CD8-positive, alpha-beta memory T cell (primary cell): ENCODE measurements at places on chromosomes 1 and 21. TPM values are rescaled to one million over a fixed set of nuclear protein-coding genes. Genes with fewer than 3 reads are reported as not detected.
A peak's percentile ranks its signal among the peaks of the same experiment; 100 is the strongest.

The RIPK4 gene
- not detected for polyA plus RNA-seq

The TGFB2 gene
- not detected for polyA plus RNA-seq

The SPATC1L gene
- polyA plus RNA-seq: 10.7 TPM

The EDN2 gene
- polyA plus RNA-seq: not detected

The LRRC38 gene
- polyA plus RNA-seq: not detected

DNA sequence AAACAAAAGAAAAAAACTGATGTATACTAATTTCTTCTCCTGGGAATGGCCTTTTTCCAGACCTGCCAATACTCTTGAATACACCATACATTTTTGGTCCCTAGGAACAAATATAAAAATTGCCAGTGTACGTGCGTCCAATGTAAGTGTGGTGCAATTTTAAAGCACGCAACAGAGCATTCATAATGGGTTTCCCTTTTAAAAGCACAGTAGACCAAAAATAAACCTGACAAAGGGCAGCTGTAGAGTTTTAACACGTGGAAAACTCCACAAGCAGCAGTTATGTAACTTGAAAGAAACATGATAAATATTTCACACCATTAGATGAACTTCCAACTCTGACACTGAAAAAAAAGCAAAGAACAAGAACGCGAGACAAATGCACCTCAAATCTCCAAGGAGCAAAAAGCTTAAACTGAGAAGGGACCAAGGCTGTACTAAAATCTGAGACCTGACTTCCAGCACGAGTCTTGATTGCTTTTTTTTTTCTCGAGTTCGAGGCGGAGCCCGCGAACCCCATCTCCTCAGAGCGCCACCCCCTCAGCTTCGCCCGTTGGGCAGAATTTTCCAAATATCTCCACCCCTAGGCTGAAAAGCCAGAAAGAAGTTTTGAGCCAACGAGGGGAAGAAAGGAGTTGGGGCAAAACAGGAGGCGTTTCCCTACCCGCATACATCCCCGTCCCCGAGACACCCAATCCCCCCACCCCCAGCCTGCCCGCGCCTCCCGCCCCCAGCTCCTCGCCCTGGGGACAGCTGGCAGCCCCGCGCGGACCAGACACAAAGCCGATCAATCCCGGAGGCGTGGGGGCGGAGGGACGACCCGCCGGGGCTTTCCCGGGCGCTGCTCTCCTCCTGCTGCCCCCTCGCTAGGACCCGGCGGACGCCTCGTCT is at the start of gene JAM2:
Gene JAM2, plus strand, starts transcription at position 599 of the 891 bp plus-strand sequence. CDS start 564 bp downstream, outside the sequence.
- H3K4me3 ChIP-seq: peak within 1 kb of the TSS; percentile 53
- H3K4me1 ChIP-seq: peaks cover 12% of the 10 kb centered on the region
- H3K36me3 ChIP-seq: no peaks in the 10 kb centered on the region
- DNase-seq: peak; percentile 29
- peaks cover 4% of the 10 kb centered on the region for H3K27me3 ChIP-seq
- no peak within 1 kb of the TSS for H3K27ac ChIP-seq

DNA sequence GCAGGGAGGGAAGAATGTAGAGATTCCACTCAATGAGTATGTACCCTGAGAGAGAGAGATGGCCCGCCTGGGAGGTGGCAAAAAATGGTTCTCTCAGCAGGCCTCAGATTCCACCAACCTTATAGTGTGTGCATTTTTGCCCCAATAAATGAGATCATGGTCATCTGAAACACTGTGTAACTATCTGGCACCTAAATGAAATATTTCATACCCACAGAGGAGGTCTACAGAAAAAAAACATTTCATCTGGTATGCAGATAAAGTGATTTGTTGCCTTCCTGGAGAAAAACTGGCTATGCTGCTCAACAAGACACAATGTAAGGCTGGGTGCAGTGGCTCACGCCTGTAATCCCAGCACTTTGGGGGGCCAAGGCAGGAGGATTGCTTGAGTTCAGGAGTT is 4.9 kb downstream of the TMCO2 start:
- no peak for DNase-seq
- no peaks in the 10 kb centered on the region for H3K27me3 ChIP-seq
- H3K4me3 ChIP-seq: no peak overlapping the region

DNA sequence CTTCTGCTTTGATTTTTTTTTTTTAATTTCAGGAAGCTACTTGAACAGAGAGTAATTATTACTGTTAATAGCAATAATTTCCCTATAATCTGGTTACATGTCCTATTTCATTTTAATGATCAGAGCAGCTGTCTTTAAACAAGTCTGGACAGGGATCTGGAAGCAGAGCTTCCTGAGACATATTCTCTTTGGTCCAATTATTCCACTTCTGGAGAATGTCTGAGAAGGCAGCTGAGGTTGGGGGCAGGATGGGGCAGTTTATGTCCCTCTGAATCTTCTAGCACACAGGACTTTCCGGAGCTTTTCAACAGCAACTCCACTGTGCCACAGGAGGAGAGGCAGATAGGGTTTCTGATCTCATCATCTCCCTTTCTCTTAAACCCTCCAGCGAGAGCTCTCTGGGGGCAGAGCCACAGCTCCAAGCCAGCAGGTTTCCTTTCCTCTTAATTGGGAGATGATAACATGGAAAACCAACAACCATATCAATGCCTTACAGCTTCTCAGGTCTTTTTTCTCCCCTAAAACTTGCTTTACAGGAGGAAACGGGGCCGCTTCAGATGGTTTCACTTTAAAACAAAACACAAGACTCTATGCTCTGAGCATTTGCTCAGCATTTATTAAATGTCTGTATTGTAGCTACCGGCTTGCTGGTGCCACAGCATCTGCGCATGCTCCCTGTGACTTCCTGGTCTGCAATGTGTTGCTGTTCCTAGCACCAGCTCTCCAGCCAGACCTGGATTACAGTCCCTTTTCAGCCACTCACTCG is 425.7 kb upstream of the USP24 start:
- no peaks in the 10 kb centered on the region for H3K36me3 ChIP-seq
- DNase-seq: no peak
- H3K4me3 ChIP-seq: peak overlapping the region; percentile 18
- no peaks in the 10 kb centered on the region for H3K27me3 ChIP-seq

DNA sequence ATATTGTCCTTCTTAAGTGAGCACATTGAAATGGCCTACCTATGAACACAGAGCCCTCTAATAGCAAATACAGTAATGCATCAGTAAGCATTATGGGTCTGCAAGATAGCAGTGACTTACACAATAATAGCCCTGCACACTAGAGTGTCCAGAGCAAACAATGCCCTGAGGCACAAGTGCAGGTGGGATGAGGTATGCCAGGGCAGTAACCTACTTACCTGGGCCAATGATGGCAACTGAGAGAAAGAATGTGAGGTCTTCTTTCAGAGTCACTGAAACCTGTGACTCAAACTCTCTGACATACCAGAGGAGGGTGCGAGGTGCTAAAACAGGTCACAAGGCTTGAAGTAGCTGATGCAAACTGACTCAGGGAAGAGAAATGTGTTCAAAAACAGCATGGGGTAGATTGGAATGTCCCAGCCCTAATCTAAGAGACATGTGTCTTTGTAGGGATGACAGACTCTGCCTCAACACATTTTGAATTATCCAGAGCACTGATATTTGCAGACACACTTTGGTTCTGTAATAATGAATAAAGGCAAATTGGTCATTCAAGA is 168.5 kb upstream of the RUNX1 start:
- H3K27me3 ChIP-seq: no peaks in the 10 kb centered on the region
- no peak overlapping the region for H3K4me3 ChIP-seq
- DNase-seq: no peak
- H3K4me1 ChIP-seq: peaks cover 10% of the 10 kb centered on the region

DNA sequence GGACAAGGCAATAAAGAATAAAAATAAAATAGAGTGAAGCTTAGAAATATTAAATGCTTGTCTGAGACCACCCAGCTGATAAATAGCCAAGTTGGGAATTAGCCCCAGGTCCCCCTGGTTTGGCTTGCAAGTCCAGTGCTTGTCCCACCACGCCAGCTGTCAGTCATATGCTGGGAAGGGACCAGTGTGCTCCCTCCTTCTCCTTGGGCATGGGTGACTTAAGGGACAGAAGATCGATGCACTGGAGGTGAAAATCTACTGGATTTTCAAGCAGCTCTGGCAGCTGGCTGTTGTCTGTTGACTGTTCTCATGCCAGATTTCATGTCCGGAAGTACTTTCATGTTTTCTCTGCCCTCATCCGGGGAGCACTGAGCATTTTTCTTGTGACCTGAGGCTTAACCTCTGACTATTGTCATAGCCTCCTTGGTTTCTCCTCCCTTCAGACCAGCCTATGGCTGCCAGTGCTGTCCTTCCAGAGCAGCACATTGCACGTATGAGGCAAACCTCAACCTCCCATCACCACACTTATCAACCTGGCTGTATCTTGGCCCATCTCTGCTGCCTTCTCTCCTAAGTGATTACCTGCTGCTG is 12.4 kb downstream of the LMOD1 start:
- H3K27me3 ChIP-seq: no peaks in the 10 kb centered on the region
- no peaks in the 10 kb centered on the region for H3K4me1 ChIP-seq
- DNase-seq: no peak
- H3K4me3 ChIP-seq: no peak overlapping the region

DNA sequence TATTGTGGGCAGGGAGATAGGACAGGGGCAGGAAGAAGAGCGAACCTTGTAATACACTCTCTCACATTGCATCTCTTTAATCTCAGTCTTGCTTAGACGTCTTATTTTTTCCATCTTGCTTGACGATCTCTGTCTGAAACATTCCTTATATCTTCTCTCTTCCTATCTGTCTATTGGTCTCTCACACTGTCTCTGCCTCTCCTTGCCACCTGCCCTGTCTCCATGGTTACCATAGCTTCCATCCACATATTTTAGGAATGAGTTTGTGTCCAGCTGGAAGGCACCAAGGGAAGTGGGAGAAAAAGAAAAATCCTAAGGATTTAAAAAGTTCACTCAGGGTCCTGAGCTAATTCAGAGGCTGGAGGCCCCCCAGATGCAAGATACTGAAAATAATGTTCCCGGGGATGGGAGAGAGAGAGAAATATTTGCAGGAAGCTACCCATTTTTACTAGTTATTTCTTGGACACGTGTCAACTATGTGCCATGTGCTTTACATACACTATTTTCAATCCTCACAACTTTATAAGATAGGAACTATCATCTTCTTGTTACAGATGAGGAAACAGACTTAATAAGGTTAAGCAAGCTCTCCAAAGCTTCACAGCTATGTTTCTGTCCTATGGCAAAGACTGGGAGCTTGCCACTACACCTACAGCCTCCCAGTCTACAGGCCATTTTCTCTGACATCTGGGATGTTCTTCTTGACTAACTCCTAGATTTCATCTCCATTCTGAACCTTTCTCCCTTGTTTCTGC is 933 bp downstream of the ANKRD34A start:
- DNase-seq: no peak
- H3K4me3 ChIP-seq: peak overlapping the region; percentile 88
- no peaks in the 10 kb centered on the region for H3K36me3 ChIP-seq
- H3K27ac ChIP-seq: peak overlapping the region; percentile 71

- no peak for DNase-seq
- H3K36me3 ChIP-seq: no peaks in the 10 kb centered on the region
- no peak overlapping the region for H3K4me3 ChIP-seq
- H3K4me1 ChIP-seq: no peaks in the 10 kb centered on the region
- no peaks in the 10 kb centered on the region for H3K27me3 ChIP-seq
These were observed 36.5 kb downstream of the NGF start for GRCh38 chr1:115301438-115302020.

GRCh38 chr1:245938046-245938435 is 569.0 kb downstream of the SMYD3 start:
- peaks cover 5% of the 10 kb centered on the region for H3K4me1 ChIP-seq
- H3K4me3 ChIP-seq: no peak overlapping the region
- DNase-seq: no peak
- no peaks in the 10 kb centered on the region for H3K27me3 ChIP-seq

DNA sequence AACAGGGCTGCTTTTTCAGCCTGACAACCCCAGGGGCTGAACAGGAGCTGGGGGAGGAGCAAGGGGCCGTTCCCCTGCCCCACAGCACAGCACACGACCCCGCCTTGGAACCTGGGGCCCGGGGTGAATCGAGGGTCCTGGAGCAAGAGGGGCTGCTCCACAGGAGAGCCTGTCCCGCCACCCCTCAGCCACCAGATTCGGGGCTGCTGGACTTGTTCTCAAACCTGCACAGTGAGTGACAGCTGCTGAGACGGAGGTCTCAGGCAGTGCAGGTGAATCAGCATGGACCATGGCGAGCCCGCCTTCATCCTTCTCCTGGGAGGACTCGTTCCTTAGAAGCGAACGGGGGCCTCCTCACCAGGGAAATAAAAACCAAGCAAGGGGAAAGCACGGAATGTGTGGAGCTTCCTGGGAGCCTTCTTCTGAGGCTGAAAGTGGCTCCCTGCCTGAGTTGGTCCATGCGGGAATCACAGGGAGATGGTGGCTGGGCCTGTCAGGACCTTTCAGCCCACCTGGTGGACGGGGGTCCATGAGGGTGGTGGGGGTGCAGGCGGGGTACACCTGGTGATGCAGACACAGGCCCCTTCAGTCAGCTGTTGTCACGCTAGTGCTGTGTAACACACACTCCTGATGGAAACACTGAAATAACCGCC is 125.4 kb downstream of the SIK1 start:
- no peak overlapping the region for H3K4me3 ChIP-seq
- no peaks in the 10 kb centered on the region for H3K27me3 ChIP-seq
- no peak overlapping the region for H3K27ac ChIP-seq
- no peaks in the 10 kb centered on the region for H3K4me1 ChIP-seq

- H3K27me3 ChIP-seq: no peaks in the 10 kb centered on the region
- no peaks in the 10 kb centered on the region for H3K36me3 ChIP-seq
- H3K4me3 ChIP-seq: no peak overlapping the region
- peaks cover 5% of the 10 kb centered on the region for H3K4me1 ChIP-seq
- no peak for DNase-seq
These were observed 55.9 kb downstream of the TIAM1 start for GRCh38 chr21:31288191-31288590.

DNA sequence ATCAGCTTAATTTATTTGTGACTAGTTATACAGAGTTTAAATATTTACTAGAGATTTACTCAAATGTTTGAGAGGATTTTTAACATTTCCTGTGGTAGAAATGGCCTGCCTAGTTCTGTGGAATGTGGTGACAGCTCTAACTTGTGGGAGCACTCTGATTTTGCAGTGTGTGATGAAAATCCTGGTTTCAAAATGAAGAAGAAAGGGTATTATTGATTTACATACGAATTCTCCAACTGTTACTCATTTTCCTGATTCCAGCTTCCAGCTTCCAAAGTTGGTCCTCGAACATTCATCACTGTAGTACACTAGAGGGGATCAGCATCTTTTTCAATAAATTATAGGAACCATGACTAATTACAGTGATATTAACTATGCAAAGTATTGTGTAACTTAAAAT is 462.7 kb upstream of the PKN2 start:
- H3K4me1 ChIP-seq: no peaks in the 10 kb centered on the region
- H3K4me3 ChIP-seq: no peak overlapping the region
- H3K36me3 ChIP-seq: no peaks in the 10 kb centered on the region
- H3K27ac ChIP-seq: no peak overlapping the region
- no peak for DNase-seq

DNA sequence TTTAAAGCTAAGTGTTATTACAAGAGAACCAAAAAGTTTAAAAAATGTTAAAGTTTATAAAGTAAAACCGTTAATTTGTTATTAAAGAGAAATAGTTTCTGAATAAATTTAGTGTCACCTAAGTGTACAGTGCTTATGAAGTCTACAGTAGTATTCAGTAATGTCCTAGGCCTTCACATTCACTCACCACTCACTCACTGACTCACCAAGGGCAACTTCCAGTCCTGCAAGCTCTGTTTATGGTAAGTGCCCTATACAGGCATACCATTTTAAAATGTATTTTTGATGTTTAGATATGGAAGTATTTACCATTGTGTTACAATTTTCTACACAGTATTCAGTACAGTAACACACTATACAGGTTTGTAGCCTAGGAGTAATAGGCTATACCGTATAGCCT is 60.1 kb upstream of the GCLM start:
- H3K4me1 ChIP-seq: no peaks in the 10 kb centered on the region
- no peaks in the 10 kb centered on the region for H3K27me3 ChIP-seq
- H3K4me3 ChIP-seq: no peak overlapping the region
- no peaks in the 10 kb centered on the region for H3K36me3 ChIP-seq
